RWPE2 (cell line): ENCODE measurements at places on chromosomes 4 and X.

GRCh38 chrX:75273483-75273882, 402 bp upstream of the UPRT start:
- no peak for DNase-seq

GRCh38 chrX:133913658-133914388, 71.6 kb downstream of the GPC3 start:
- DNase-seq, result no peak

- no peak for DNase-seq
Measured at GRCh38 chr4:101667348-101667747, 123.2 kb upstream of the BANK1 start.

GRCh38 chr4:90127223-90127705, at the start of gene CCSER1:
TSS of gene CCSER1 (plus strand) at chr4:90127394.
- peak; percentile 38 for DNase-seq

DNA sequence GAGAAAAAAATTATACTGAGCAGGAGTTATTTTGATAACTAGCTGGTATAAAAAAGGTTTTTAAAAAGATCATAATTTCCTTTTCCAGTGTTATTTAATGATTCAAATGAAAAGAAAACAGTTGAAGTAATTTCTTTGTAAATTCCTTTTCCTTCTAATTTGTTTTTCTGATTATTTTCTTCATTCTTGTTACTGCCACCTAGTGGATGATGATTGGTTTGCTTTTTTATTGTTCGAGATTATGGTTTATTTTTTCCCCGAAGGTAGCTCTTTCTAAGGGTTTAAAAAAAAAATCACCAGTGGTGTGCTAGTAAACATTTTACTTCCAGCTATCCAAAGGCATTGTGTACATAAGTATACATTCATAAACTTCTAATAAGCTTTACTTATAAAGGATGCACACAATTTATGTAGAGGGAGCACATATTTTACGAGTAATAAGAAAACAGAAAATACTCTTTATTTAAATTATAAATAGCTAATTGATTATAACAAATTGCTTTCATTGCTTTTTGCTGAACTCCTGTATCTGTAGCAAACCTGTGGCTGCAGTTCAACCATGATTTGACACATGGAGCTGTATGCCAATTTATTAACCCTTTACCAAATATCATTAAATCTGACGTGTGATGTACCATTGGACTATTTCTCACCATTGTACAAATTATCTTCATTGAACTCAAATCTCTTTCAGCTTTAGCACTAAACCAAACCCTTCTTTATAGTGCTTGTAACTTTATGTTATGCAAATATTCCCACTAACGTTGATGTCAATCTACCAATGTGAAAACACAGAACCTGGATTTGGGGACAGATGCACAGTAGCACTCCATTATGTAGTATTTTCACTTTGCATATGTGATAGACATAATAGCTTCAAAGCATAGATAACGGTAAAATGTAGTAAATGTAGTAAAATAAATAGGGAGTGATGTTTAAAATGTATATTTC, 97.8 kb upstream of the ANK2 start:
- DNase-seq, result no peak

DNA sequence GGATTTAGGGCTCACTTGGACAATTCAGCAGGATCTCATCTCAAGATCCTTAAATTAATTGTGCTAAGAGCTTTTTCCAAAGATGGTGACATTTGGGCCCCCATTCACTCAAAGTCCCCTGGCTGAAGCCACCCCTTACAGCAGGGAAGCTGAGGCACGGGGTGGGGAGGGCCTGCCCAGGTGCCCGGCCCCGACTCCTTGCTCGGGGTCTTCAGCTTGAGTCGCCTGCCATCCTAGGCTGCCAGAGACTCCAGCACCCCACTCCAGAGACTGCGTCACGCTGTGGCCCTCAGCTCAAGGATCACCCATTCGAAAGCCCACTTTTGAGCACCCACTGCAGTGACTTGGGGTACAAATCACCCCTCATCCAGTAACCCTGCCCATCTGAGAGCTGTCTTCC, 39.2 kb upstream of the GPR78 start:
- DNase-seq, result no peak

GRCh38 chrX:48831909-48832291, 3.5 kb downstream of the PCSK1N start:
- no peak for DNase-seq

- no peak for DNase-seq
Measured at GRCh38 chr4:151267822-151268535, 9.0 kb upstream of the PRSS48 start.
